ENCODE measurements at places on chromosomes 13 and 19.

- no peak for DNase-seq
Measured at GRCh38 chr13:43030548-43030947, 7.2 kb downstream of the DNAJC15 start.

GRCh38 chr13:42056583-42056982 lies 8.1 kb downstream of the DGKH start:
- DNase-seq: no peak

GRCh38 chr19:57888560-57889231 lies at the start of gene ZNF814:
Gene ZNF814, minus strand, starts transcription at chr19:57889037. Its CDS starts 235 bp downstream, at chr19:57888802.
- peak; percentile 85 for DNase-seq

- DNase-seq: peak; percentile 4
Measured at GRCh38 chr19:29644210-29644609, 21.1 kb upstream of the PLEKHF1 start.

DNA sequence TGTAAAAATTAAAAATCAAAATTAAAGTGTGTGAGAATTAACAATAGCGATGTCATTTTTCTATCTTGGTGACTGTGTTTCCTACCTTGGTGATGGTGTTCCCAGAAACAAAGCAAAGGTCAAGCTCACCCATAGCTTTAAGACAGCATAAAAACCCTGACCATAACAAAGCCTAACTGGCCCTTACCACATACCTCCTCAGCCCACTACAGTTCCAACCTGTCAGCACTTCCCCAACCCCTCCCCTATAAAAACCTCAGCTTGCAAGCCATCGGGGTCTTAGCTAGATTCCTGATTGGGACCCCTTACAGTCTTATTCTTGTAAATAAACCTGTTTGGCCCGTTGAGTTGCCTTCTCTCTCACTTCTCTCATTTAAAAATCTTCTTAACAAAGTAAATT lies 484.4 kb upstream of the PCDH20 start:
- no peak for DNase-seq

- no peak for DNase-seq
Measured at GRCh38 chr19:35714601-35715354, 3.0 kb upstream of the KMT2B start.

GRCh38 chr13:30033681-30034457 lies 183.5 kb upstream of the UBL3 start:
- no peak for DNase-seq

- no peak for DNase-seq
Measured at GRCh38 chr19:50686310-50687032, 33.1 kb downstream of the SHANK1 start.

DNA sequence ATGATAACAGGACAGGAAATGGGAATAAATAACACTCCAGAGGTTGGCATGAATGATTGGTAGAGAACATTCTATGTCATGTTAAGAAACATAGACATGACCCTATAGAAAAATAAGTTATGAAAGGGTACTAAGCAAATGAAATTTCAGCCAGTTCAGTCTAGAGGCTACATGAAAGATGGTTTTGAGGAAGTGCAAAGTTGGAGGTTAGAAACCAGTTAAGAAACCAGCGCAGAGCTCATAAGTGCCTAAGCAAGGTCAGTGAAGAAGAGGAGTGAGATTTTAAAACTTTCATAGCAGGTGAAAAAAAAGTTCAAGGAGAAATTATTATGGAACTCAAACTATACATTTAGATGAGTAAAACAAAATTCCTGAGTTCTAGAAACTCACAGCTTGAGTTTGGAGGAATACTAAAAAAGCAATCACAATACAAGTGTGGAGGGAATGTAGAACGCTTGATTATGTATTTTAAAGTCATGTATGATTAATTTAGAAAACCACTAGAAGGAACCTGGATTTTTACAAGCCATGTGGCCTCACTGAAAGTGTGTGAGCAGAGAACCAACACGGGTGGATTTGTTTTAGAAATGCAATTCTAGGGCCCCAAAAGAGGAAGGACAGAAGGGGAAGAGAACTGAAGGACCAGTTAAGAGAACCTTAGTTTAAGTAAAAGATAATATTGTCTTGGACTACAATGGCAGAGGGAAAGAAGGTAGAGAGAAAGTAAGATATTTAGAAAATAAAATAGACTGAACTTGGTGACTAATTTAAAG lies 162.4 kb downstream of the PCDH20 start:
- DNase-seq: no peak

- DNase-seq: peak; percentile 79
Measured at GRCh38 chr19:18932216-18932841, 8.7 kb downstream of the HOMER3 start.

- DNase-seq: peak; percentile 57
Measured at GRCh38 chr13:80224468-80224867, 116.5 kb downstream of the SPRY2 start.

DNA sequence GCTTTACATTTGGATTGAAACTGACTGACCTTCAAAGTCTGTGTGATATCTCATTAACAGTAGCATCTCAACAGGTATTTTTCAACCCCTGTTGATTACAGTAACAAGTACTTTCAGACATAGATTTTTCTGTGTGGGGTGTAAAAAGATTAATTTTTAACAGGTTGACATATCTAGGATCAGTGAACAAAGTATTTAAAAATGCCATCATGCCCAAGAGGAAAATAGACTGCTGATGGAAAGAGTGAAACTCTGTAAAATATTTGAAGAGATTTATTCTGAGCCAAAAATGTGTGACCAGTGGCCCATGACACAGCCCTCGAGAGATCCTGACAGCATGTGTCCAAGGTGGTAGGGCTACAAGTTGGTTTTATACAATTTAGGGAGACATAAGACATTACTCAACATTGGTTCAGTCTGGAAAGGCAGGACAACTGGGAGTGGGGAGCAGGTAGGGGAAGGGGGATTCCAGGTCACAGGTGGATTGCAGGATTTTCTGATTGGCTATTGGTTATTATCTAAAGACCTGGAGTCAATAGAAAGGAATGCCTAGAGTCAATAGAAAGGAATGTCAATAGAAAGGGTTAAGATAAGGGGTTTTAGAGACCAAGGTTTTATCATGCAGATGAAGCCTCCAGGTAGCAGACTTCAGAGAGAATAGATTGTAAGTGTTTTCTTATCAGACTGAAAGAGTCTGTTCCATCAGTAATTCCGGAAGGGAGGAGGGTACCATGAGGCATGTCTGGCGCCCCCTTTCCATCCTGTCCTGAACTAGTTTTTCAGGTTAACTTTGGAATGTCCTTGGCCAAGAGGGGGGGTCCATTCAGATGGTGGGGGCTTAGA lies 29.1 kb downstream of the TNFRSF19 start:
- no peak for DNase-seq

- DNase-seq: no peak
Measured at GRCh38 chr13:110109140-110109783, 197.7 kb downstream of the COL4A1 start.

DNA sequence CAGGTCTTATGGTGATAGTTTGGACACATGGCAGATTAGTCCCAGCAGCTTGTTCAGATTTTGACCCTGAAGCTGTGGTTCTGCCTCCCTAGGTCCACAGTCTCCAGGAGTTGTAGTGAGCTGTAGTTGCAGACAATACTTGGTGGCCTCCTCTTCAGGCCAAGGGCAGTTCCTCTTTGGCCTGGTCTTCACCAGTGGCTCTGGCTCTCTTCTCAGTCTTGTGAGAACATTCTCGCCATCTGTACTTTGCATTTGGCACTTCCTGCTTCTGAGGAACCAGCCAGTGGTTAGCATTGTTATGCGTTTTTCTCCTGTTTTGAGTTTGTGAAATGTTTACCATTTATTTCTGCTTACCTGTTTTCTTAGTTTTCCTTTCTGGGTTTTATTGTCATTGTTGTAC lies 40.7 kb downstream of the PCCA start:
- peak; percentile 69 for DNase-seq

GRCh38 chr13:82687884-82688283 lies 1194.4 kb downstream of the SLITRK1 start:
- DNase-seq: no peak

- DNase-seq: no peak
Measured at GRCh38 chr19:17909003-17909732, 23.6 kb upstream of the CCDC124 start.

DNA sequence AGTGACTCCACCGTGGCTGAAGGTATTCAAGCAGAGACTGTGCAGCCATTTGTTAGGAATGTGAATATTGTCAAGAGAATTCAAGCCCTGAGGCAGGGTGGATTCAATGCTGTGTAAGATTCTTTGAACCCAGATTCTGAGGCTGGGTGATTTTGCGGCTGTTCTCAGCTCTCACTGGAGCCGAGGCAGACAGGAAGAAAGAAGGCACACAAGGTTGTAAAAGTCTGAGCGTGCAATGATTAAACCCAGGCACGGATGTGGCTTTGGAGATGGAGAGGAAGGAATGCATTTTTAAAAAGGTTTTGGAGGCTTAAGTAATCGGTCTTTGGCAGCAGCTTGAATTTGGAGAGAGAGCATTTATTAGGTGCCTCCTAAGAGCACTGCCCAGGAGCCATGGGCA lies 187.9 kb downstream of the KATNAL1 start:
- no peak for DNase-seq

- DNase-seq: no peak
Measured at GRCh38 chr13:68254151-68254550, 1024.0 kb upstream of the PCDH9 start.

DNA sequence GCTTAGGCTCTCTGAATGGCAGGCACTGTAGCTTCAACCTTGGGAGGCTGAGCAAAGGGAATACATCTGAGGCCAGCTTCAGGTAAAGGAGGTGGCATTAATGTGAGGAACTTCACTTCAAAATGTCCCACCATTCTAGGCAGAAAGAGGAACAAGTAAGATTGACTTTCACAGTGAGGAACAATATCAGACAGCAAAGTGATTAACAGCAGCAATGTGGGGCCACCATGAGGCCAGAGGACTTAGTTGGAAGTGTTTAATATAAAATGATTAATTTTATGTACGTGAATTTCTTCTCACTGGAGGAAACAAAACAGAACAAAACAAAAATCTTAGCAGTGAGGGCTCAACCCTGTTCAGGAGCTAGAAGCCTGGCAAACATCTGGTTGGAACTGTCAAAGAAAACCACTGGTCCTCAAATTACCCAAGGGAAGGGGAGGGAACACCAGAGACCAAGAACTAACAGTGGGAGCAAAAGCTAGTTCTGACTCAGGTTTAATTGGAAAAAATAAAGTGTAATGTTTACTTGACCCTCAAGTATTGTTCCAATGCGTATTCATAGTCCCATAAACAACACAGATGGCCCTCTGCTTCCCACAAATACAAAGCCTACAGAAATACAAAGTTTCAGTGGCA lies 43.9 kb upstream of the FRY start:
- DNase-seq: peak; percentile 53

DNA sequence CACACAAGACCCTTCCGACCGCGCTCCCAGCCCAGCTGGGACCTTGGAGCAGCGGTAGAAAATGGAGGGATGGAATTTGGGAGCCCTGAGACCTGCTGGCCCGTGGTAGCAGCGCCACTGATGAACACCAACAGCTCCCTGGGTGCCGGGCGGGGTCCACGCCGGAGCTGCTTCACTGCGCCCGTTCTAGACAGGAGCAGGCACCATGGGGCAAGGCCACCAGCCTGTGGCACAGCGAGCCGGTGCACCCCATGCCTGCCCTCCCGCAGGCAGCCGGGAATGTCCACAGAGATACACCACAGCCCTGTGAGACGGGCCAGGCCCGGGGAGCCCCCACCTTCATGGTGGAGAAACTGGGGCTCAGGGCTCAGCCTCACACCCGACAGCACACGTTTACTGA lies 9.9 kb upstream of the SHC2 start:
- DNase-seq: no peak

DNA sequence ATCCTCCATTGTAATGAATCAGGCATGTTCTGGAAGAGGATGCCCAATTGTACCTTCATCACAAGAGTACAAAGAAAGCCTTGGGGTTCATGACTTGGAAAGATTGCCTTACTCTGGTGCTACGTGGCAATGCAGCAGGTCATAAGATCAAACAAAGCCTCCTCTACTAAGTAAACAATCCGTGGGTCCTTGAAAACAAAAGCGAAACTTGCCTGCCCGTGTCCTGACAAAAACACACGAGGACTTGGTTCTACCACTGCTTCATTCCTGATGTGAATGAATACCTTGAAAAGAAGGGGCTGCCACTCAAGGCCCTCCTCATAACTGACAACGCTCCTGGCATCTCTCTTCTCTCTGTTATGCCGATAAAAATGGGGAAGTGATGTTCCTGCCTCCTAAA lies 18.9 kb downstream of the ZNF563 start:
- no peak for DNase-seq

DNA sequence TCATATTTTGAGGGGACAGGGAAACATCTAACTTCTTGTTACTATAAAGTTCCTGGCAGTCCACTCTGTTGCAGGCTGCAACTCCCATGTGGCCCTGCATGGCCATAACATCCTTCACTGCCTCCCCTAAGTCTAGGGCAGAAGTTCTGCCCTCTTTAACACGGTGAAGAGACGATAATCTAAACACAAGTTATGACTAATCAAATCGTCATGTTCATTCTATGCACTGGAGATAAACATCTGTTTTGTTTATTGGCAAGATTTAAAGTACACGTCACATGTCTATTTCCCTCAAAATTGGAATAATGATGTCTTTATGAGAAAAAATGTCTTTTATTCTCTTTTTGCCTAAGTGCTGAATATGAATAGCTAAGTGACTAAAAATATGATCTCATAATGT lies 1629.4 kb downstream of the PCDH9 start:
- DNase-seq: no peak

- DNase-seq: no peak
Measured at GRCh38 chr13:27775943-27776342, 16.3 kb upstream of the GSX1 start.

- no peak for DNase-seq
Measured at GRCh38 chr13:114140131-114140905, 7.9 kb upstream of the RASA3 start.

DNA sequence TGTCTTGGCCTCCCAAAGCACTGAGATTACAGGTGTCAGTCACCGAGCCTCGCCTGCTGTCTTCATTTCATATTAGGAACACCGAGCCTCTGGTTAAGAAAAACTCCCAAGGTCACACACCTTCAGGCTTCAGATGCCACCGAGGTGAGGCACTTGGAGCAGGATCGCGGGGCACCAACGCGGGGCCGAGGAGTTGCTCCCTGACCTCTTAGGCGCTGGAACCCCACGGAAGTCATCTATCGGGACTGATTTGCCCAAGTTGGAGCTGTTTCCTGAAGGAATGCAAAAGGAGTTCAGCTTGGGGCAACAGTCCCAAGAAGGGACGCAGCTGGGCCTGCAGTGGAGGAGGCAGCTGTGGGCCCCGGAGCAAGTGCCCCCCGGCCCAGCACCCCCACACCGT lies 50.3 kb upstream of the XPO4 start:
- DNase-seq: no peak

GRCh38 chr19:1019980-1020867 lies 699 bp downstream of the TMEM259 start:
- DNase-seq: no peak

DNA sequence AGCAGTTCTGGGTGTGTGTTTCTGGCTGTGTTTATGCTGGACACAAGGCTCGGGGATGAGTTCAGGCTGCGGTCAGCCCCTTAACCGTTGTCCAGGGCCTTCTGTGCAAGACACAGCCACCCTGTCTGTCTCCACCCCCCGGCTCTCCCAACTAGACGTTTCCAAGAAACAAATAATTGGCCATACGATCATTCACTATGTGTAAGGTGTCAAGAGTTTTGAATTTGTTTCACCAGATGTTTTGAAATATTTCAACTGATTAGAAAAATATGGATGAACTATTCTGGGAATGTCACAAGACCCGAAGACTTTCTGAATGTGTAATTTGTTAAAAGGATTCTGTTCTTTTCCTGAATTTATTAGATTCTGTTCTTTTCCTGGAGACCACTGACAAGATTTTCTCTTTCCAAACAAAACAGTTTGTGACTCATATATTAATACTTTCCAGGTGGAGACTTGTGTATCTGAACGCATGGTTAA lies 318.2 kb downstream of the MYO16 start:
- no peak for DNase-seq

- no peak for DNase-seq
Measured at GRCh38 chr19:11182994-11183393, 14.4 kb downstream of the KANK2 start.

Measured in inflammatory macrophage (primary cell).